ENCODE measurements at places on chromosomes 11 and 22.

DNA sequence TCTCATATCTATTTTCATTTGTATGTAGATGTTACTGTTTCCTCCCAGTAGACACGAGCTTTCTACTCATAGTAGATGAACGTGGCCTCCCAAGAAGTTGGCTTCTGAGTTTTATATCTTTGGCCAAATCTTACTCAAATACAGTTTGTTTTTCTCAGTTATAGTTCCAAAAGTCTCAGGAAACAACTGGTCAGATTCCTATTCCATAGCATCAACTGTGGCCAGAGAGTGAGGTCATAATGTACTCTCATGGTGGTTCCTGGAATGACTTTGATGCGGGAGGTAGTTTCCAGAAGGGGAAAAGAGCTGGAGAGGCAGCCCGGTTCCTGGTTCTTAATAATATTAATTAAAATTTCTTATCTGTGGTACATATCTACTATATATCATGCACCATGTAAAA, 77.3 kb downstream of the SLC17A6 start:
- no peak for DNase-seq

- DNase-seq, result no peak
Observed at GRCh38 chr11:120137611-120138521, at the start of gene TRIM29. TRIM29 (minus strand) TSS chr11:120138113; CDS start chr11:120138031, 82 bp downstream.

DNA sequence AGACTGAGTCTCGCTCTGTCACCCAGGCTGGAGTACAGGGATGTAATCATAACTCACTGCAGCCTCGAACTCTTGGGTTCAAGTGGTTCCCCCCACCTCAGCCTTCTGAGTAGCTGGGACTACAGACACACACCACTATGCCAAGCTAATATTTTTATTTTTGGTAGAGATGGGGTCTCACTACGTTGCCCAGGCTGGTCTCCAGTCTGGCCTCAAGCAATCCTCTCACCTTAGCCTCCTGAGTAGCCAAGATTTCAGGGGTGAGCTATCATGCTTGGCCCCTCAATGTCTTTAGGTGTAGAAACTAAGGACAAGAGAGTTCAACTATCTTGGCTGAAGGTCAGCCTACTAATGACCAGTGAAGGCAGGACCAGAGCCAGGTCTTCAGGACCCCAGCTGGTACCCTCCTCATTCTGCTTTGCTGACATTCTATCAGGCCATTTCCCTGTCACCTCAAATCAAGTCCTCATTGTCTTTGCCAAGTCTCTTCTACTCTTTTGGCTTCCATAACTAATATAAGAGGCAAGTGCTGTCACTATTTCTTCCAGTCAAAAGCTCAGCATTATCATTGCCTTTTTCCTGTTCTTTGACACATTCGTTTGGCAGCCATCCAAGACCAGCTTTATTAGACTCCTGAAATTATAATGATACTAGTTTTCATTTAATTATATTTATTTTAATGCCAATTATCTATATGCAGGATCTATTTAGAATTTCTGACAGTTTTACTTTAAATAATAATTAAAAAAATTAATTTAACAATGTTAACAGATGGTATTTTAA, 264.2 kb upstream of the PITPNB start:
- no peak for DNase-seq

GRCh38 chr22:31841078-31841827, 87.4 kb downstream of the DEPDC5 start:
- no peak for DNase-seq

DNA sequence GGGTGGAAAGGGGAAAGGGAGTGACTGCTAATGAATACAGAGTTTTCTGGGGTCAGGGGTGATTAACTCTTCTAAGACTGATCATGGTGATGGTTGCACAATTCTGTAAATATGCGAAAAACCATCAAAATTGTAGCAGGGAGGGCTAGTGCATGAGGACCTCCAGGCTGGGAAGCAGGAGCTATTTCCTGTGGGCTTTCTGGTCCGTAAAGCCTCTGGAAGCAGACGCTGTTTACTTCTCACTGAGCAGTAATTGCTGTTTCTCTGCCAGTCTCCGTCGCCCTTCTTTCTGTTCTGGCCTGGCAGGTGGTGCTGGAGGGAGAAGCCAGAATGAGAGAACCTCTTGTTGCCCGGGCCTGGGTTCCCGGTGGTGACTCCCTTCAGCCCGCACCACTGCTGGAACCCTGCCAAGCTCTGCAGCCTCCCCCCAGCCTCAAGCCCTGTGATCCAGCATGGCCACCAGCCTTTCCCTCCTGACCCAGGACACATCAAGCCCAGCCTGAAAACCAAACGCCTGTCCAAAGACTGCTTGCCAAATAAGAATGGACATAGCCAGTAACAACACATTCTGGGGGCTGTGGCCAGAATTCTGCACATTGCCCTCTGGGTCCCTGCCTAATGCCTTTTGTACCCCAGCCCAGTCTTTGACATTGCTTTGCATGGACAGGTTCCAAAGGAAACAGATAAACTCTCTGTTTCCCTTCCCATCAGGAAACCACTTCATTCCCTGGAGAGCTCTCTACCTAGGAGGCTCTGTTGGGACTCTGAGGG, 201.0 kb upstream of the NAV2 start:
- DNase-seq, result no peak
